Testis (tissue), 5 donors: ENCODE measurements at places on chromosomes 4 and X.
A peak's percentile ranks its signal among the peaks of the same experiment; 100 is the strongest.

- no peak overlapping the region for H3K27ac ChIP-seq
- H3K27me3 ChIP-seq: no peaks in the 10 kb centered on the region
- no peak for DNase-seq
- no peaks in the 10 kb centered on the region for H3K36me3 ChIP-seq
- H3K4me1 ChIP-seq: no peaks in the 10 kb centered on the region
Measured at GRCh38 chr4:85895755-85896154, 420.8 kb downstream of the ARHGAP24 start.

DNA sequence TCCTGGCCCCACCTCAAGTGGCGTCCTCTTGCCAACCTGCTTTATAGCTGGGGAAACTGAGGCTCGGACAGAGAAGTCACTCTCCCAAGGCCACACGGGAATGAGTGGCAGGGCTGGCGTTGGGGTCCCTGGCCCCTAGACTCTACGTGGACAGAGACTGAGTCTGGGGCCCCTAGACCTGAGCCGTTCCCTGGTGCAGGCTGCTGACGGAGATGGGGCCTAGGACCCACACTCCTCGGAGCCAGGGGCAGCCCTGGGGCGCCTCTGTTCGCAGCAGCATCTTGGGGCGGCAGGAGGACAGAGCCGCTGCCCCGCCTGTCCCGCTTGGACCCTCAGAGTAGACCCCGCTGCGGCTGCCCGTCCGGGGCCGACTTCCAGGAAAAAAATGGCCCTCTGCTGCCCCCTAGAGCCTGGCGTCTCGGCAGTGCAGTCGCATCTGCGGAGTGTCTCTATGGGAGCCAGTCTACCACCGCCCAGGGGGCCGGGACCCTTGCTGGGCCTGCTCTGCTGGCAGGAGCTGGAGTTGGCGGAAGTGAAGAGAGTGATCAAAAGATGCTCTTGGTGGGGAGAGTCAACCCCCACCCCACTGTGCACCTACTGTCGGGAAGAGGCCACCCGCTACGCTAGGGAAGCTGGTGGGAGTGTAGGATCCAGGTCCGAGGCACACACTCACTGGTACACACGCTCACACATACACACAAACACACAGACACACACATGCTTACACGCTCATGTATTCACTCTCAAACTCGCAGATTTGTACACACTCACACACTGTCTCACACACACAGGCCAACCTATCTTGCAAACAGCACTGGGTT is 220.1 kb downstream of the AFAP1 start:
- H3K4me3 ChIP-seq: no peak overlapping the region
- no peaks in the 10 kb centered on the region for H3K27me3 ChIP-seq
- H3K4me1 ChIP-seq: no peaks in the 10 kb centered on the region
- peak; percentile 81 for DNase-seq

DNA sequence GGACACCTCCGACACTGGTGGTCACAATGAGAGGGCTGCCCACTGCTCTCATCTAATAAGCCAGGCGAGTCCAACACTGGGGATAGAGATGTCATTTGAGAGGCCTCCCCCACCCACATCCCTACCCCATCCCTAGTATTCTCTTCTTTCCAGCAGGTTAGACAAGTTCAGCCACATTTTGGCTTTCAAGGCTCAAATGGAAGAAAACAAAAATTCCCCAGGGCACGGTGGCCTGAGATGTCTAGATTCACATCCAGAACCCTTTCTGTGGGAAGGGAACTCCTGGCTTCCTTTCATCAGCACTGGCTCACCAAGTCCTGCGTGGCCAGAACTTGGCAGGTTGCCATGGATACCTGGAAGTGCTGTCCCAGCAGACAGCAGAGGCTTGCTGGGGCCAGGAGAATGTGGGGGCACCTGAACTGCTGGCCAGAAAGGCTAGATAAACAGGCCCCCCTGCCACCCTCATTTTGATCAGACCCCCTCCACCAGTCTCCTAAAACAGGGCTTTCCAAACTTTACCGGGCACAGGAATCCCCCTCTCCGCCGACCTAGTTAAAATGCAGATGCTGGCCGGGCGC is 1.3 kb upstream of the NYX start:
- H3K4me3 ChIP-seq: no peak overlapping the region
- DNase-seq: no peak
- no peaks in the 10 kb centered on the region for H3K36me3 ChIP-seq
- no peak overlapping the region for H3K27ac ChIP-seq
- no peaks in the 10 kb centered on the region for H3K27me3 ChIP-seq
- no peaks in the 10 kb centered on the region for H3K4me1 ChIP-seq

- H3K27me3 ChIP-seq: no peaks in the 10 kb centered on the region
- no peaks in the 10 kb centered on the region for H3K36me3 ChIP-seq
- H3K4me1 ChIP-seq: peaks cover 3% of the 10 kb centered on the region
Measured at GRCh38 chr4:152091405-152091804, 330.6 kb upstream of the GATB start.

DNA sequence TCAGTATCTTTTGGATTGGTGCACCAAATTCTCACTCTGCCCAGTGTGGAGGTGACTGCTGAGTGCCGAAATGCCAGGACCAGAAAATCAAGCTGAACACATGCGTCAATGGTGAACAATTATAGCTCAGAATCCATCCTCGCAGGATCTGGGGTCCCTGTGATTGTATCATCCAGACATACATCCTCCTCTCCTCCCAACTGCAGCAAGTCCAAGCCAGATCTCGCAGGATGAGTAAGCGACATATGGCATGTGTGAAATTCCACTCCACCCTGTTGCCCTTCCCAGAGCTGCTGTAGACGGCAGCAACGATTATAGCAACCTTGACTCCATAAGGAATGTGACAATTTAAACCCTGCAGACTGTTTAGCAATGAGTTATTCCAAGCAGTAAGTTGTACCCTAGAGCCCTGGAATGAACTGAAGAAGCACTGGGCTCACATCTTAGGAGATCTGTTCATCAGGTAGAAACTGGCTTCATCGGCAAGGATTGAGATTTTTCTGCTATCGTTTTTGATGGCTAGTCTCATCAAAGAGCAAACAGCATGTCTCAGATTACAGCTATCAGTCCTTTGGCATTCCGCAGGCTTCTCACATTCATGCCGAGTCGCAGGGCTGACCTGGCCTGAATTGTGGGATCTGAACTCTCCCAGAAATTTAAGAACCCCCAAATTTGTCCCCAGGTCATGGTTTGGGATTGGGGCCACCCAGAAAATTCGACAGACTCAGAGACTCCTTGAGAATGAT is 35.5 kb upstream of the SORBS2 start:
- no peak overlapping the region for H3K4me3 ChIP-seq
- no peaks in the 10 kb centered on the region for H3K27me3 ChIP-seq
- H3K27ac ChIP-seq: no peak overlapping the region
- DNase-seq: no peak
- no peaks in the 10 kb centered on the region for H3K36me3 ChIP-seq

GRCh38 chr4:109947457-109947856 is 34.8 kb downstream of the EGF start:
- no peak overlapping the region for H3K27ac ChIP-seq
- H3K4me3 ChIP-seq: no peak overlapping the region
- no peak for DNase-seq
- no peaks in the 10 kb centered on the region for H3K36me3 ChIP-seq
- no peaks in the 10 kb centered on the region for H3K4me1 ChIP-seq

- no peaks in the 10 kb centered on the region for H3K27me3 ChIP-seq
- H3K4me1 ChIP-seq: no peaks in the 10 kb centered on the region
- no peak overlapping the region for H3K4me3 ChIP-seq
- no peak overlapping the region for H3K27ac ChIP-seq
- H3K36me3 ChIP-seq: no peaks in the 10 kb centered on the region
- no peak for DNase-seq
Measured at GRCh38 chrX:128897621-128898020, 625.7 kb downstream of the SMARCA1 start.

- H3K4me3 ChIP-seq: no peak overlapping the region
- no peaks in the 10 kb centered on the region for H3K27me3 ChIP-seq
- DNase-seq: no peak
- H3K4me1 ChIP-seq: no peaks in the 10 kb centered on the region
Measured at GRCh38 chr4:105186701-105187161, 40.1 kb downstream of the TET2 start.

- no peaks in the 10 kb centered on the region for H3K36me3 ChIP-seq
- H3K27ac ChIP-seq: no peak overlapping the region
- no peaks in the 10 kb centered on the region for H3K4me1 ChIP-seq
- H3K27me3 ChIP-seq: no peaks in the 10 kb centered on the region
Measured at GRCh38 chrX:126982158-126982557, 162.6 kb downstream of the PRR32 start.

GRCh38 chrX:69614886-69615285 is 1.0 kb upstream of the EDA start:
- H3K4me1 ChIP-seq: no peaks in the 10 kb centered on the region
- H3K27me3 ChIP-seq: no peaks in the 10 kb centered on the region
- no peak overlapping the region for H3K27ac ChIP-seq
- no peak overlapping the region for H3K4me3 ChIP-seq

GRCh38 chr4:17165286-17165685 is 266.8 kb upstream of the LDB2 start:
- peaks cover 12% of the 10 kb centered on the region for H3K4me1 ChIP-seq
- H3K4me3 ChIP-seq: no peak overlapping the region
- no peaks in the 10 kb centered on the region for H3K36me3 ChIP-seq
- DNase-seq: no peak

DNA sequence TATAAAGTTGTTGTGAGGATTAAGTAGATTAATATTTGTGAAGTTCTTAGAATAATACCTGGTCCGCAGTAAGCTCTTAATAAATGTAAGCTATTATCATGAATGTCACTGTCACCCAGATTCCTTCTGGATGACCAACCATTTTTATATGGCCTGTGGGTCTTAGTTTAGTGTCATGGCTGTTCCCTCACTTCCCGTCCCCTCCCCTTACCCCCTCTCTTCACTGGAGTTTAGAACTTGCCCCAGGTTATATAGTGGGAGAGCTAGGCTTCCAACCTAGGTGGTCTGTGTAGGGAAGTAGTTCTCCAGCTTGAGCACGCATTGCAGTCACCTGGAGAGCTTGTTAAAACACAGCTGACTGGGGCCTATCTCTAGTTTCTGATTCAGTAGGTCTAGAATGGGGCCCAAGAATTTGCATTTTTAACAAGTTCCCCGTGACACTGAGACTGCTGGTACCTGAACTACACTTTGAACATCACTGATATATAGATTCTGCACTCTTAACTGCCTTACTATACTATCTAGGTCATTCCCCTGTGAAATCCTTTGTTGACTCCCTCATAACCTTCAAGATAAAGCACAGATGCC is 66.9 kb upstream of the PLAC1 start:
- no peak for DNase-seq
- H3K36me3 ChIP-seq: no peaks in the 10 kb centered on the region
- no peaks in the 10 kb centered on the region for H3K27me3 ChIP-seq
- no peak overlapping the region for H3K4me3 ChIP-seq

- H3K4me3 ChIP-seq: no peak overlapping the region
- no peaks in the 10 kb centered on the region for H3K27me3 ChIP-seq
- H3K27ac ChIP-seq: no peak overlapping the region
- H3K36me3 ChIP-seq: no peaks in the 10 kb centered on the region
- no peaks in the 10 kb centered on the region for H3K4me1 ChIP-seq
Measured at GRCh38 chrX:1400049-1400448, 8.1 kb upstream of the SLC25A6 start.

- DNase-seq: no peak
- H3K27me3 ChIP-seq: no peaks in the 10 kb centered on the region
- H3K4me3 ChIP-seq: no peak overlapping the region
- H3K4me1 ChIP-seq: no peaks in the 10 kb centered on the region
- H3K27ac ChIP-seq: no peak overlapping the region
- no peaks in the 10 kb centered on the region for H3K36me3 ChIP-seq
Measured at GRCh38 chrX:9980927-9981326, 13.8 kb downstream of the CLDN34 start.

DNA sequence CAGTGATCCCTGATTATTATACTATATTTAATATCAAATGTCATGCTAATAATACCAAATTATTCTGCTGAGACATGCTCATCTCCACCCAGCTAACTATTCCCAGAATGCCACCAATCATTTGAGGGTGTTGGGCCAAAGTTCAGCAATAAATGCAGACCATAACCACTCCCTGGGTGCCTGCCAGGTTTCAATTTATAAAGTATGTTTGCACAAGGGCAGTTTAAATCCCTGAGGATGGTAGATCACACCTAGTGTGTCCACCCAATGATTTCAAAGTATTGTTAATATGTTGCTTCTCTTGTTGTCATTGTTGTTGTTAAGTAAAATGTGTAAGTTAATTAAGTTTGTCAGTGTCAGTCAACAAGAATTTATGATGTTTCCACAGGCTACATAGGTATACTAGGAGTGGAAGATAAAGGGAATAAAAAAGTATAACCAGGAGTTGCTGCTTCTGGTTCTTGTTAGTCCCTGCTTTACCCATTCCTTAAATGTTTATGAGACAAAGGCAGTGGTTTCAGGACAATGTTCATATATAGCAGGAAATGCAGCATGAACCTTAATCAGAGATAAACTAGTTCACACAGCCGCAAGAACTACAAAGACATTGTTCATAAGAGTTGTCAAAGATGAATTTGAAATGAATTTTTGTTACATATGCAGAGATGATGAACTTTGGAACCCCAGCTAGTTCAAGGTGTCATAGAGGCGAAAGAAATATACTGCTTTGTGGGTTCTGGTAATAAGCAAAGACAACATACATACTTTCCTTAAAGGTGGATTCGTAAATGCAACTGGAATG is 25.5 kb downstream of the HPGD start:
- H3K27me3 ChIP-seq: no peaks in the 10 kb centered on the region
- H3K27ac ChIP-seq: no peak overlapping the region
- DNase-seq: no peak
- no peaks in the 10 kb centered on the region for H3K4me1 ChIP-seq
- no peaks in the 10 kb centered on the region for H3K36me3 ChIP-seq
- no peak overlapping the region for H3K4me3 ChIP-seq

DNA sequence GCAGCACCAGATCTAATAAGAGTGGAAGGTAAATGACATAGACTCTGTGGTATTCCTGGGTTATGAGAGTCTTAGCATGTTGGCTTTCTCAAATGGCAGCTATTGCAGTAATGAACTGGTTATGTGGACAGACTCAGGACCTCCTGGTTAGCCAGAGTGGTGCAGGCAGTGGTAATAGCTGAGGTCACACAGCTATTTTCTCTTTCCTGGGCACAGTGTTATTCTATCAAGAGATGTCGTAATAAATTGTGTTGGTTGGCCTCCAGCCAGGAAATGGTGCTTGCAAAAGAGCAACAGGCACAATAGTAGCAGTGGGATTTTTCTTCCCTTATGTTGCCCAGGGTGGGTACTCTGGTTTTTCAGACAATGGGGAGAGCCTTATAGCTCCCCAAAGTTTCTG is 279.2 kb upstream of the FGF16 start:
- no peaks in the 10 kb centered on the region for H3K4me1 ChIP-seq
- H3K36me3 ChIP-seq: no peaks in the 10 kb centered on the region
- H3K27ac ChIP-seq: no peak overlapping the region
- H3K27me3 ChIP-seq: no peaks in the 10 kb centered on the region
